ENCODE measurements at places on chromosomes 11 and 22.

DNA sequence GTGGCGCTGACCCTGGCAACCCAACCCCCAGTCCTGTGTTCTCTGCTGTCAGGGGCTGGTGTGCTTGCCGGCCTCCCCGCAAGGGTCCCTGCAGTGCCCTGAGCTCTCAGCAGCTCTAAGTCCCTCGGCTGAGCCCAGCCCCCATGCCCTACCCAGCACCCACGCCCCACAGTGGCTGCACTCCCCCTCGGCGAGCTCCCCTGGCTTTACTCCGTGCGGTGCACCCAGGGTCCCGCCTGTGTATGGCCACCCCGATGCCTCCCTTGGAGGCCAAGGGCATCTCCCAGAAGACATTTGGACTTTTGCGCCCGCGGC, 72.5 kb upstream of the SHISAL1 start:
- DNase-seq, result no peak

DNA sequence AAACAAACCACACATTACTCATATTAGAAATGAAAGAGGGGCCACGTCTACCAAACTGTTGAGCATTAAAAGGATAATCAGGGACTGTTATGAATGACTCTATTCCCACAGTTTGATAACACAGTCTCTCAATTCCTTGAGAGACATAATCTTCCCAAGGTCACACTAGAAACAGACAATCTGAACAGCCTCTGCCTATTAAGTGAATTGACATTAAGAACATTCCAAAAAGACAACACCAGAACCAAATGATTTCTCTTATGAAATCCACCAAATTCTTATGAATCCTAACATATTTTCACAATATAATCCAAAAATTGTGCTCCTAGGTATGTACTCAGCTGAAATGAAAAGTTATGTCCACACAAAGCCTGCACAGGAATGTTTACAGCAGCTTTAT, 4.6 kb downstream of the RFPL1 start:
- no peak for DNase-seq

DNA sequence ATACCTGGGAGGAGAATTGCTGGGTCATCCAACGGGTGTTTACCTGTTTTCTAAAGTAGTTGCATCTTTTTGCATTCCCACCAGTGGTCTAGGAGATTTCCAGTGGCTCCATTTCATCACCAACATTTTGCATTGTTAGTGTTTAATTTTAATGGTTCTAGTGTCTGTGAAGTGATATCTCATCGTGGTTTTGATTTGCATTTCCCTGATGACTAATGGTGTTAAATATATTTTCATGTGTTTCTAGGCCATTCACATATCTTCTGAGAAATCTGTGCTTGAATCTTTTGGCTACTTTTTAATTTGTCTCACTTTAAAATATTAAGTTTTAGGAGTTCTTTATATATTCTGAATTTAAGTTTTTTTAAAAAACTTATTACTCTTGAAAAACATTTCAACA, 439.6 kb downstream of the TMEM135 start:
- DNase-seq, result no peak

- DNase-seq, result no peak
Measured at GRCh38 chr11:123585706-123586105, 68.7 kb downstream of the SCN3B start.

GRCh38 chr11:16193897-16194381, 162.4 kb downstream of the SOX6 start:
- no peak for DNase-seq

DNA sequence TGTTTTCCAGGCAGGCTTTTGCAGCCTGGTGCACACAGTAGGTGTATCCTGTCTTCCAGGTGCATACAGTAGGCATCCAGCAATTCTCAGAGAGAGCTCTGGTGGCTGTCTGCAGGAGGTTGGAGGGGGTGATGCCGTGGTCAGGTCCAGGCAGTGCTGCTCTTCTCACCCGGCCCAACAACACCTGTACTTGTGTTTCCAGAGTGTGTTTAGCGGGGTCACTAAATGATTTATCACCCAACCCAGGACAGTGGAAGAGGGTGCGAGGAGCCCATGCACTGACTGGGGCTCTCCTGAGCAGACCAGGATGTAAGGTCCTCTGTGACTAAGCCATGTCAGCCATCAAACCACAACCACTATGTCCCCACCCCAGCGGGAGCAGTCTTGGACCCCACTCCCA, 18.6 kb upstream of the FGF3 start:
- no peak for DNase-seq

- DNase-seq, result no peak
Measured at GRCh38 chr11:72658989-72659640, 15.1 kb downstream of the PDE2A start.

DNA sequence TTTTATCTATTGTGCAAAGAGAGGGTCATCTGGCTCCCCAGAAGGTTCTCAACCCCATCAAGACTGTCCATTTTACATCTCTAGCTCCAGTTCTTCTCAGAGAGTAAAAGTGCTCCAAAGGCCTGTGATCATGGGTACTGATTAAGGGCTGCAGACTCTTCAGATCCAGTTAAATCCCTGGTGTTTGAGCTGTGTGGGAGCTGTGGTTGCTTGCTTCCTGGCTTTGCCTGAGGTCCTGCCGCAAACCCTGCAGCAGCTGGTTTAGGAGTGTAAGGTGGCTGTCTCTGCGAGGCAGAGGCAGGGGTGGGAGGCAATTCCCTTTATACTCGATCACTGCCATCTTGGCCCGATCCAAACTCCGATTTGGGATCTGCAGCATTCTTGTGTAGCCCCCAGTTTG, 1.2 kb downstream of the MRPL17 start:
- no peak for DNase-seq

DNA sequence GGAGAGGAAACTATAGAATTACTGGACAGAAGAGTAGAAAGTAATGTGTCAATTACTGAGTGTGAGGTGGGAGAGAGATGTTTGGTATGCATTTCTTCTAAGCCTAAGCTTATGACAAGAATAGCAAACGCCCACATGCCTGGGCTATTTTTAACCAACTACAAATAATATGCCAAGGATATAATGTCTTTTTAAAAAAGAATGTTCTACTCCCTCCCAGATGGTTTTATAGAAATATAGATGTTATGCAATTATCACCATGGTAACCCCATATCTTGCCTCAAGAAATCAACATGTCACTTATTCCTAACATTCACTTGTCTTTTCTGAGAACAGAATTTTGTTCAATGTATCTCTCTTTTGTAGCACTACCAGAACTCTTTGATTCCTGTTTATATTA, 996.7 kb upstream of the CHORDC1 start:
- DNase-seq, result no peak

DNA sequence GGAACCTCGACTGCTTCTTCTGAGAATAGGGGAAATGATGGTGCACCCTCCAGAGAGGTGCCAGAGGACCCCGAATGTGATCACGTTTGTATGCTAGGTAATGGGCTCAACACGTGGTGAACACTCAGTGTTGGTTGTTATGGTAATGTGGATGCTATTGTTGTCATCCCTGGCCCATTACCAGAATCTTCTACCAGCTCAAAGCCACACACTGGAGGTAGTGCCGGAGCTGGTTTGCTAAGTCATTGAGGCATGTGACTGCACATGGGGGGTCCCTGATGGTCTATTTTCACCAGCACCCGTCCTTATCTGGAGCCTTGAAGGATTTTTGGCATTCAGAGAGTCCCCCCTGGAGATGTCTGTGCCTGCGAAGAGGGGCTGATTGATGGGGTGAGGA, 119.1 kb upstream of the CD82 start:
- DNase-seq, result no peak

DNA sequence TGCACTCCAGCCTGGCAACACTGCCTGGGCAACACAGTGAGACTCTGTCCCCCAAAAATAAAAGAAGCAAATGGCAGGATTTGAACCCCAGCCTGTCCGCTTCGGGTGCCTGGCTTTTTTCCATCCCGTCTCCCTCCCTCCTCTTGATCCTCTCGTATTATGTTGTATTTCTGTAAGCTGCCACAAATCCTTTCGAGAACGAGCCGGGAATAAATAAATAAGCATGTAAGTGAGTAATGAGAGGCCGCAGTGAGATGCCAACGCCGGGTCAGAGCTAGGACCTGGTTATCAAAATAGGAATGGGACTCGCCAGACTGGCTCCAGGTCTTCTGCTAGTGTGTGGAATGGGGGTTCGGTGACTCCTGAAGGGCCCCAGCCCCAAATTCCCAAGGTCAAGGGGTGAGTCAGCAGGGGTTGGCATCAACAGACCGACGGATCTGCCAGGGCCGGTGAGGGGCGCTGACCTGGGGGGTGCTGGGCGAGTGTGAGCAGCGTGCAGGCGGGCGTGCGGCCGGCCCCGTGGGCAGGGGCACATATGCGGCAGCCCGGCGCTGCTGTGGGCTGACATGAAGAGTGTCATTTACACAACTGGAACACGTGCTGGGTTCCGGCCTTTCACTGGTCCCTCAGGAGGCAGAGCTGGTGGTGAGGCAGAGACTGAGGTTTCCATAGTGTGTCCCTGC, 47.8 kb downstream of the FLRT1 start:
- no peak for DNase-seq

GRCh38 chr22:48564995-48565394, 1262.7 kb downstream of the BRD1 start:
- DNase-seq, result no peak

DNA sequence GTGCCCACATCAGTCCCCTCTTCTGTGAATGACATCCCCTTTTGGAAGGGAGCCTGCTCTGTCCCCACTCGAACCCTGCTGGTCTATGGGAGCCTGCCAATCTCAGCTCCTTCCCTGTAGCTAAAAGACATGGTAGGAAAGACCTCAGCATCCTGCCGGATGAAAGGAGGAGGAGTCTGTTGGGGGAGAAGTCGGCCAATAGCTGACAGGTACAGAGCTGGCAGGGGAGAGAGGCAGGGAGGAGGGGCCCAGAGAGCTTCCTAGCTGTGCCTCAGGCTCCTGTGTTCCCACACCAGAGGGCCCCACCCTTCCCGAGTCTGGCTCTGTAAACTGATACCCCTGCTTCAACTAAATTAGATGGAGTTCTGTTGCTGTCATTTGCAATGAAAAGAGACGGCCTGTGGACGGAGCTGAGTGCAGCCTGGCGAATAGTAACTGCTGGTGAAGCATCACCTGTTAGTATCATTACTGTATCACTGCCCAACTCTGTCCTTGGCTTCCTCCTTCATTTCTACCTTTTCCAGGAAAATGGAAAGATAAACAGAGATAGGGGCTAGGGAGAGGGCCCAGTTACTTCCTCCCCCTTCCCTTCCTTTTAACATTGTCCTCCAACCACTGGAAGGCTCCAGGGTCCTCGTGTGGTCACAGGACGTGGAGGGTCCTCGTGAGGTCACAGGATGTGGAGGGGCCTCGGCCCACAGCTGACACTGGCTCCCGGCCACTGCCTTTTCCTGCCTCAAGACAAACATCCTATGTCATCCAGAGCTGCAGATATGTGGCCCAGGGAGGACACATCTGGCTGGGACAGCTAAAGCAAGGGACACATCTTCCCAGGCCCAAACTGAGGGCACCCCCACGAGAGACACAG, 15.1 kb downstream of the FXYD6 start:
- DNase-seq, result no peak

DNA sequence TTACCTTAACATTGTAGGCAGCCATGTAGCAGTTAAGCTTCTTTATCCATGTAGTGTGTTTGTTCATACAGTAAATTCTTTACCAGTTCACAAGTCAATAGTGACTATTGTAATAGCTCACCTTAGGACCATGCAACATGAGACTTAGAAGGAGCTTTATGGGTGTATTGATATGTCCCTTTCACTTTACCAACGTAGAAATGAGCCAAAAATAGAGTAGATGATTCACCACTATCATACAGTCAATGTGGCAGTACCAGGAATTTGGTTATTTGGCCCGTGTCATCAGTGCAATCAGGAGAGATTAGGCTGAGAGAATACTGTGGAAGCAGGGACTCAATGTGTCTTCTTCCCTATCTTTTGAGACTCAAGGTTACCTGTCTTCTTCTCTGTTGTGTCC, 4.7 kb downstream of the ZDHHC13 start:
- no peak for DNase-seq

GRCh38 chr22:28574159-28574788, 105.4 kb downstream of the TTC28 start:
- DNase-seq, result no peak

DNA sequence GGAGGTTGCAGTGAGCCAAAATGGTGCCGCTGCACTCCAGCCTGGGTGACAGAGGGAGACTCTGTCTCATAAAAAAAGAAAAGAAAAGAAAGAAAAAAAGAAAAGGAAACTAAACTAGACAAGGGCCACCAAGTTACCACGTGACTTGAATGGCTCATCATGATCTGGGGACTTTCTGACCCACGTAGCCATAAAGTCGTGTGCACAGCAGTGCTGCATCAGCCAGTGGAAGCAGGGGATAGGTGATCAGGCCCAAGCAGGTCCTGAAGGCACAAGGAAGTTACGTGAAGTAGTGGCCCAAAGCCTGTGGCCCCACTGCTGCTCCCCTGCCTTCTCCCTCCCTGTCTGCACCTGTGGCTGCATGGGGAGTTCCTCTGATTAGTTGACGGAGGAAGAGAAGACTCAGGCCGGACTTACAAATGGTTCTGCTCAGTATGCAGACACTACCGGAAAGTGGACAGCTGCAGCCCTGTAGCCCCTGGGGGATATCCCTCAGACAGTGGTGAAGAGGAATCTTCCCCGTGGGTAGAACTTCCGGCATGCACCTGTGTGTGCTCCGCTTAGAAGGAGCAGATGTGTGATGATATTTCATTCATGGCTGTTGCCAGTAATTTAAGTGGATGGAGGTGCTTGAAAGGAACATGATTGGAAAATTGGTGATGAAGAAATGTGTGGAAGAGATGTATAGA, 18.2 kb upstream of the CD81 start:
- DNase-seq, result no peak

DNA sequence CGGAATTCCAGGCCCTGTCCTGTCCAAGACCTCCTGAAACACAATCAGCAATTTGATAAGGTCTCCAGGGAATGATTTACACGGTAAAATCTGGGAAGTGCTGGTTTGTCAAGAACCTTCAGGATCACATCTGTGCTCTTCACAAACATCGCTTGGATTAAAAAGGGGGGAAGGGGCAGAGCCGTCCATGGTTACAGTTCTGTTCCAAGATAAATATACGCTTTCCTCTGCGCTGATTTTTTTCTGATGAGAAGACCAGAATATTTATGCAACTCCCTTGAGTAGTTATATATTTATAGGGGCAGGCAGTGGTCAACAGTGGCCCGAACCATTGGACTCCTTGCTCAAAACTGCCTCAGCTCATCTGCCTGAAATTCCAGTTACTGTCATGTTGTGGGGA, 9.2 kb upstream of the APOL5 start:
- DNase-seq, result no peak

- DNase-seq, result no peak
Measured at GRCh38 chr11:12889243-12889642, 119.9 kb upstream of the RASSF10 start.

DNA sequence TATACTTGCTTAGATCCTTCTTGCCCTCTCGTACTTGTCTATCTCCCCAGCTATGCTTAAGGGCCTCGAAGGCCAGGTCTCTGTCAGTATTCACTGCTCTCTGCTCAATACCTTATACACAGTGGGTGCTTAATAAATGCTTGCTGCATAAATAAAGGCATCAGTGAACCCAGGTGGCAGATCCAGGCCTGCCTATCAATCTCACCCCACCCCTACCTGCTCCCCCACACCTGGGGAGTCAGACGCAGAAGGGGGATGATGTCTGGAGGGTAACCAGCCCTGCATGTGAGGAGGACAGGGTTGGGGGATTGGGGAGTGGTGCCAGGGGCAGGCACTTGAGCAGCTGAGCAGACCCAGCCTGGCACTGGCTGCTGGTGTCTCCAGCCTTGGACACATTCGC, 430.6 kb downstream of the MN1 start:
- no peak for DNase-seq

Measured in activated T-helper 1 cell treated with Interleukin-2 at 50 U/mL for 16 hours (primary cell).